B cell (primary cell): ENCODE measurements at places on chromosomes 6 and 20. TPM values are rescaled to one million over a fixed set of nuclear protein-coding genes. Genes with fewer than 3 reads are reported as not detected.

- DNase-seq: no peak
These were observed 148.7 kb downstream of the PRL start for GRCh38 chr6:22147921-22148776.

DNA sequence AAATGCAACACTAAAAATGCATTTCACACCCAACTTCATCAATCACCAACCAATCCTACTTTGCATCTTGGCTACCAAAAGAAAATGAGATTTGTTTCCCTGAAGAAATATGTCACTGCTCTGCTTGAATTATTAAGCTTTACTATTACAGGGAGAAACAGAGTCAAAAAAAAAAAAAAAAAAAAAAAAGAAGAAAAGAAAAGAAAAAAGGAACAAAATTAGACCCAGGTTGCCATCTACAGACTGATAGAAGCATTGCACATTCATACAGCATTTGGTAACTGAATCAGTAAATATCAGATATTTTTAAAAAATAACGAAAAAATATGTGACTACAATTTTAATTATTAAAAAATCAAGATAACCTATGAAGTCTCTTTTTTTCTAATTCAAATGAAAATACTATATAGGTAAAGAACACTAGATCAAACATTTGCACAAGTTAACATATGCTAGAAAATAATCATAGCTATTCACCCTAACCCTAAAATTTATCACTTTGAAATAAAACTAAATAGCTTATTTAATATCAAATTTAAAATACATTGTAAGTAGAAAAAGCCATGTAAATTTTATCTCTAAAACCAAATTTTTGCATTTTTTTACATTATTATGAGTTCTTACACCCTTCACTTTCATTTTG lies 83.3 kb downstream of the DCDC2 start:
- DNase-seq: no peak

DNA sequence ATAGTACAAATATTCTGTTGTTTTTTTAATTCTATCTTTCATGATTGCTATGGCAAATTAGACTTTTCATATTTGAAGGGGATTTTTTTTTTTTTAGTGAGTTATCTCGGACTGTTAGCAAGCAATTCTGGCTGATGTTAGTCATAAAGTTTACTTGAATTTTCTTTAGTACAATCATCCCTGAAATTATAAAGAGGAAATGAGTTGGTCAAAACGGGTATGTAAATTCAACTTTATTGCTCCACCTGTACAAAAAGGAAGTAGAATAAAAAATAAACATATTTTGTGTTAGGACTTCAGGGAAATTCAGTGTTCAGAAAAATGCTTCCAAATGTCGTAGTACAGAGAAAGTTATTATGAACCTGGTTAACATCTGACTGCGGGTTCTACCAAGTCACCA lies 40.3 kb downstream of the PPP1R14C start:
- DNase-seq: peak; percentile 17

DNA sequence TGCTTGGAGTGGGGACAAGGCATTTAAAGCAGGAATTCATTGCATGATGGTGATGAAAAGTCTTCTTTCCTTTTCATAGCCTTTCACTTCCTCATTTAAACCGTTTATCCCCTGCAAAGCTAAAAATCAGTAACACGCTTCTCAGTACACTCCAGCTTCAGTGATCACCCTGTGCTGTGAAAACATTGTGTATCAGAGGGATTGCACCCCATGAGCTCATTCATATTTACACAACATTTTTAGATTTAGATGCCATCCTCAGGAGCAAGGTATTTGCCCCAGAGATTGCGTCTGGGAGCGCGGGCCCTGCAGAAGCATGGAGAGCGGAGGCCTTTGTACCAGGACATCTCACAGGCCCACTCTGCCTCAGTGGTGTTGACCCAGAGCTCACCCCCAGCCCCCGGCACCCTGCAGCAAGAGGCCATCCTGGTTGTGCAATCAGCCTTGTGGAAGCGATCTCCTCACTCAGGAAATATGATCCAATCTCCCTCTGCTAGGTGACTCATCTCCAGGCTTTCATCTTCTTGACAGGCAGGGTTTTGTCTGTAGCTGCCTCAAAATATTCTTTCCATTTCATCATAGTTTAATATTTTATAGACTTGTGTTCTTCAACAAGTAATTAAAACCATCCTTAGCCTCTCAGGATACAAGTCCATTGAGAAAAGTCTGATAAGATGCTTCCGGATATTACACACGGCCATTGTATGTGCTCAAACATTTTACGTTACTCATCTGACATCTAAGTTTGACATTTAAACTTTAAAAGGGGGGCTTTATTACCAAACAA lies 38.9 kb upstream of the THBS2 start:
- DNase-seq: no peak

The RAE1 gene
- 33.3 and 38.8 TPM in 2 replicates for polyA plus RNA-seq

The ITPR3 gene
- 67.6 and 70.2 TPM in 2 replicates for polyA plus RNA-seq
